Head of caudate nucleus (tissue), 42 donors: ENCODE measurements at places on chromosomes 7 and 10.

DNA sequence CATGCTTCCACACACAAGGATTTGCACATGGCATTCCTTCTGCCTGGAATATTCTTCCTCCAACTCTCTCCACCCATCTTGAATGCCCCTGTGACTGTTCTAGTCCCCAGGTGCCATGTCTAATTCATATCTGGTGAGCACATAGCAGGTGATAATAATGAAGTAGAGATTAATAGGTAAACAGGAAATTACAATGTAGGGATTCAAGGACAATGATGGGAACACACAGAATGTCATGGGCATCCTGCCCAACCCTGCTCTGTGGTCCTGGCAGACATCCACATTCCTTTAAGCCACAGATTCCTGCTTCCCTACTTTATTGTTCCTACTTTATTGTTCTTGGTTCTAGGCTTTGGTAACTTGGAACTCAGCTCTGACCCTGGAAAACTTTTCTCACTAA is 115.8 kb downstream of the THSD7A start:
- no peak for DNase-seq

GRCh38 chr10:132653721-132654120 is 116.1 kb downstream of the INPP5A start:
- DNase-seq = no peak

DNA sequence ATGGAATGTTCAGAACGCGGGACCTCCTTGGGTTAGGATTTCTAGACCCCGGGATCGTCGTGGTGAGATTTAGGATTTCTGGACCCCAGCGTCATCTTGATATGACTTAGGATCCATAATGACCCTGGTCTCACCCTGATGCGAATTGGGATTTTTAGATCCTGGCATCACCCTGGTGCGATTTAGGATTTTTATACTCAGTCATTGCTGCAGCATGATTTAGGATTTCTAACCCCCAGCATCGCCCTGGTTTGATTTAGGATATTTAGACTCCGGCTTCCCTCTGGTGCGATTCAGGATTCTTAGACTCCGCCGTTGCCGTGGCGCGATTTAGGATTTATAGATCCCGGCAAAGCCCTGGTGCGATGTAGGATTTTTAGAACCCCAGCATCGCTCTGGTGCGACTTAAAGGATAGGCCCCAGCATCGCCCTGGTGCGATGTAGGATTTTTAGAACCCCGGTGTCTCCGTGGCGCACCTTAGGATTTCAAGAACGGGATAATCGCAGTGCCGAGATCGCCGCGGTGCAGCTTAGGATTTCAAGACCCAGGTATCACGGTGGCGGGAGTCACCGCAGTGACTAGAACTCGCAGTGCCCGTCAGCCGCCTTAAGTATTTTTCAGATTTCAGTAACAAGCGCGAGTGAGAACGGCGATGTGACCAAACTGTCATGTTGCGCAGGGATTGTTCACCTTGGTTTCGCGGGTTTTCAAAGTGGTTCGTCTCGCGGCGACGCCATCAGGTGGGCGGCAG is 814 bp downstream of the MEST start:
- DNase-seq = no peak

DNA sequence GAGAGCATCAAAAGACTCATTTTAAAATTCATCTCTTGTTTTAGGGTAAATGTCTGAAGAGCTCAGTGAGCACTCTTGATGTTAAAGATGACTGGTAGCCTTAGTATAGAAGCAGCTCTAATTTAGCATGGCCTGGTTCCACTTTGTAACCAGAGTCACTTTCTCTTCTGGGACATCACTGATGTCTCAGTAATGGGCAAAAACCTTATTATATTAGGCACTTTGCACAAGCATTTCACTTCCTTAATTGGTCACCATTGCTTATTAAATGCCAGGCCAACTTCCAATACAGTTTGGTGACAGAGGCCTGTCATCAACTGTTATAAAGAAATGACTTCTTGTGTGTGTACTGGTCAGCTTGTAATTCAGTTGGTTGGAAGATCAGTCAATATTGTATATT is 53.0 kb downstream of the STEAP1B start:
- no peak for DNase-seq
